ENCODE measurements at places on chromosomes 5 and 9. TPM values are rescaled to one million over a fixed set of nuclear protein-coding genes. Genes with fewer than 3 reads are reported as not detected.

DNA sequence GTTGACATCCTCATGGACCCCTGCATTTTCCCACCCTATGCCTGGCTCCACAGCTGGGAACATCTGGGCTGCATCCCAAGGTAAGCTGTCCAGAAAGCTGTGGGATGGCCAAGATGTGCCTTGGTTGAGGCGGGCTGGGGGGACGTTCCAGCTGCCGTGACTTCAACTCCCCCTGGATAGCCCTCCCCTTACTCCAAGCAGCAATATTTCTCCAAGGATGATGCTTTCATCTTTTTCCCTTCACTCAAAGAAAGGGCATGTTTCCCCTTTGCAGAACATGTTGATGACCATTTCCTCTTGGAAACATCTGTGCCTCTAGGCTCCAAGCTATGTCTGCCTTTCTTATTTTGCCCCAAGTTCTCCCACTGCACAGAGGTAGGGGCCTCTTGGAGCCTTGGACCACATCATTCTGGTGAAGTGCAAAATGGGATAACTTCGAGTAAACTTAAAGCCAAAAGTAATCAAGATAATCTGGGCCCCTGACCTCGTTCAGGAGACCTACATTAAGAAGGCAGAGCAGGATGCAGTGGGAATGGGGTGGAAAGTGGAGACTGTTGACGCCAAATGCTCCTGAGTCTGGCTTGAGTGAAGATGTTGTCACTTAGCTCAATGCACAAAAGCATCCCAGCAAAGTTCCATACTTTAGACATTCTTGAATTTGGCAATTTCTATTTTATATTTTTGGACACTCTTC lies 175.2 kb downstream of the GAS1 start:
- DNase-seq = no peak

Gene RNF14
- 65.4 TPM for polyA plus RNA-seq

DNA sequence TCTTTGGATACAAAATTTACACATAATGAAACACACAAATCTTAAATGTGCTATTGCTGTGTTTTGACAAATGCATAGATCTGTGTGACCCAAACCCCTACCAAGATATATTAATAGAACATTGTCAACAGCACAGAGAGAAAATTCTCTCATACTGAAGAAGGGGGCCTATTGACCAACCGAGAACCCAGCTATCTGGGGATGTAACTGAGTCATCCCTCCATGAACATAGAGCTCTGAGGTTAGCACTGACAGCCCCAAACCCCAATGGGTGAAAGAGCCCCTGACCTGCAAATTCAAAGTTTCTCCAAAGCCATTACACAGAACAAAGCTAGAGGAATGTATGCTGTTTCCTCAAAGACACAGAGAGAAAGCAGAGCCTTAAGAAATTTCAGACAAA lies 180.8 kb downstream of the PAX5 start:
- DNase-seq = no peak

- DNase-seq = no peak
These were observed 30.3 kb upstream of the SARDH start for GRCh38 chr9:133768371-133768858.

DNA sequence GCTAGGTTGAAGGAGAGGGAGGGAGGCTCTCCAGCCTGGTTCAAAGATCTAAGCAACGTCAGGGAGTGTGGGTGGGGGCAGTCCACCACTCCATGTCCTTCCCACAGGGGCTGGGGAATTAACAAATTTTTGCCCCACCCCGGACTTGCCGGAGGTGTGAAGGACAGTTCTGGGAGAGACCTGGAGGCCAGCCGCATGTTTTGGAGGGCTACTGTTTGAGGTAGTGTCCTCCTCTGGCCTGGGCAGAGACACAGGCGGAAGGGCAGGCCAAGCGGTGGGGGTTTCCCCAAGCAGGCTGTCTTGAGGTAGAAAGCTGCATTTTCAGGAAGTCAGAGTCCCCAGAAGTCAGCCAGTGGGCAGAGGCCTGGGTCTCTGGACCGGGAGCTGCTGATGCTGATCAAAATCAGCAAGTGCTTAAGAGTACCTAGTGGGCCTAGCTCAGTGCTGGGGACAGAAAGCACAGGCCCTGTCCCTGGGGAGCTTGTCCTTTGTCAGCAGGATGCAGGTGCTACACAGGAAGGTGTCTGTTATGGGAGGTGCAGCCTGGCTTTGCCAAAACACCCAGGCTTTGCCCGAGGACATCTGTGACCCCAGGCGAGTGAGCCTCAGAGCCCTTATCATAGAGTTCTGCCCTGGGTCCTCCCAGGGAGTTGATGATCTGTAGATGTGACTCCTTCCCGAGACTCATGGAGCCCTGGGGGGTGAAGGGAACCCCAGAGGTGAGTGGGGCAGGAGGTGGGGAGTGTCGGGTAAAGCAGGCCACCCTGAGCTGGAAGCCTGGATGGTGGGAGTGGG lies 18.5 kb downstream of the JADE2 start:
- DNase-seq = no peak

Gene TPPP
- polyA plus RNA-seq = 6.4 TPM

DNA sequence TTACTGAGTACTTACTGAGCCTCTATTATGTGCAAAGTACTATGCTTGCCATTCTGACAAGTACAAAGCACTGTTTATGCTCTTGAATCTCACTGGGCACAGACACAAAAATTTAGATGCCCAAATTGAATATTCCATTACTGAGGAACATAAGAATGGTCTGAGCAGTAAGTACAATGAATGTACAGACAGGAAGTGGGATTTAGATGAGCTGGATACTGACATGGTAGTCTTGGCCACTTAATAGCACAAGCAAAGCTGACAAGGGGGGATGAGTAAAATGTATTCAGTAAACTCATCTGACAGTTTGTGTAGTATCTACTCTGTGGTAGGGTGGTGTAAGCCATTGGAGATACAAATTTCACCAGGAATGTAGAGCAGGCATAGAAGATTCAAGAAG lies 132.4 kb downstream of the EFNA5 start:
- no peak for DNase-seq

DNA sequence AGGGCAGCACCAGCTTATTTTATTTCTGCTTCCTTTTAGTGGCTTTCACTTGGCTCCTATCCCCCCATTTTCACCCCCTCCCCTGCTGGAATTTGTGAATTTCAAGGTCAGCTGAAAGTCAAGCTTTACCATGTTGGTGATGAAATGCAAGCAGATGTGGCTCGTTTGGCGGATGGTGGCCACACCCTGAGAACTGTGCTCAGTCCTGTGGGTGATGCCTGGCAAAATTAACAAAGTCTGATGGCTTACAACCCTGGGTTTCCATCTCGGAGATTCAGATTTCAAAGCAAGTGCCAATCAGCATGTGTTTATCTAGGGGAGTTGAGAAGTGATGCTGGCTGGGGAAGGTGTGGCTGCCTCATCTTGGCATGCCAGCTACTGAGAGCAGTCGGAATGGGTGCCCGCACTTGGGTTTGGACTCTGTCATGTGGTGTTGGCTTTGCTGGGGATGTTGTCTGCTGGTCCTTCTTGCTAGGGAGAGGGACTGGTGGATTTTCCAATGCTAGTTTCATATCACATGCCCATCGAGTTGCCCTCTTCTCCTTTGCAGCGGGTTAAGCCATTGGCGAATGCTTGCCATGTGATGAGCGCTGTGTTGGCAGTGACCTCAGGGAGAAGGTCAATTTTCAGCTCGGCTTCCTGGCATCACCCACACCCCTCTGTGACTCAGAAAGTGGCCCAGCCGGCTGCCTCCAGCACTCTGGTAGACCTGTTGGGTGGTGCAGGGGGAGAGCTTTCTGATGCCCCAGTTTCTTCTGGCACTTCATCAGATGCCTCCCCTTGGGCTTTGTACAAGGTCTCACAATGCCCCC lies 77.0 kb upstream of the PITX1 start:
- no peak for DNase-seq

- DNase-seq = no peak
These were observed 250.3 kb downstream of the TRIM32 start for GRCh38 chr9:116937361-116937760.
